ENCODE measurements at places on chromosomes 4 and X.

- no peak overlapping the region for H3K4me3 ChIP-seq
- peaks cover 16% of the 10 kb centered on the region for H3K4me1 ChIP-seq
- no peak for DNase-seq
- H3K36me3 ChIP-seq, result no peaks in the 10 kb centered on the region
- H3K27ac ChIP-seq, result no peak overlapping the region
Observed at GRCh38 chrX:113392355-113392754, 551.7 kb upstream of the AMOT start.

- no peak overlapping the region for H3K4me3 ChIP-seq
- no peak for DNase-seq
- H3K27me3 ChIP-seq, result peaks cover 45% of the 10 kb centered on the region
Observed at GRCh38 chr4:77268108-77268507, 111.1 kb downstream of the CCNG2 start.

- H3K4me1 ChIP-seq, result peaks cover 9% of the 10 kb centered on the region
- H3K27me3 ChIP-seq, result peaks cover 2% of the 10 kb centered on the region
- DNase-seq, result no peak
Observed at GRCh38 chr4:184940500-184940899, 77.8 kb upstream of the HELT start.

DNA sequence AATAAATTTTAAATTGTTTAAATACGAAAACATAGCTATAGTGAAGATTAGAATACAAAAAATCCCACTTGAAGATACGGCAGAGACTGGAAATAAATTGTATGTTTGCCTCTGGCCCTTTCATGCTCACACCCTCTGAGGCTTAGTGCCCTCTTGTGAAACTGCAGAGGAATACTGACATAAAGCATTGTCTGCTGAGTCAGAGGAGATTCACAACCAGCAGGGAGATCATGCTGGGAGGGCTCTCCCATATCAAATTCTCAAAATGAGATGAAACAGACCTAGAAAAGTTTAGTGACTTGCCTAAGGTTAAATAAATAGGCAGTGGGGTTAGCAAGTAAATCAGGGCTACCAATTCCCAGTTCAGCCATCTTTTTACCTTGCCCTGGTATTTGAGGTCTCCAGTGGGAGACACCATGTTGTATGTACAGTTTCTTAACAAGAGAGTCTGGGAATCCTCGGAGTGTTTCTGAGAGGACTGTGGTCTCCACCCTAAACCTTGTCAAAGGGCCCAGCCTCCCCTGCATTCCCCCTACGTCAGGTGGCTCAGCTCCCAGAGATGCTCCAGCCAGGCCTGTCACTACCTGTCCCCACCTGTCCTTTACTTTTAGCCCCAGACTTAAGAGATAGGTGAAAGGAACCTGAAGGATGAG, 581.4 kb upstream of the DIPK2B start:
- H3K4me3 ChIP-seq, result no peak overlapping the region
- DNase-seq, result no peak
- H3K36me3 ChIP-seq, result peaks cover 1% of the 10 kb centered on the region
- no peaks in the 10 kb centered on the region for H3K27me3 ChIP-seq
- peak overlapping the region; percentile 29 for H3K27ac ChIP-seq
- peaks cover 19% of the 10 kb centered on the region for H3K4me1 ChIP-seq

DNA sequence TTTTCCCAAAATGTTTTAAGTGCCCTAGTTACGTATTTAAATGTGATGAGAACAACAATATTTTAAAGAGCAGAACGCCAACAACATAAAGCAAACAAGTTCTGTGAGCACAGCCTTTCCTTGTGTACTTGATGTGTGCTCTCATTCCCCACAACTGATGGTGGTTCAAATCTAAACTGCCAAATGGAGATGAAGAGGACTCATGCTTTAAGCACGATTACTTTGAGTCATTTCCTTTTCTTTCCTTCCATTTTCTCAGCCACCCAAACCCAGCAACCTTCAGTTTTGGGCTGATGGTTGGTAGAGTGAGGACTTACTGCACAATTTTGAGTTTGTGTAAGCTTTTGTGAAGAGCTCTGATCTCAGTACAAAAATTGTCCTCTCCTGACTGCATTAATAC, 1.7 kb downstream of the NSD2 start:
- peaks cover 28% of the 10 kb centered on the region for H3K4me1 ChIP-seq
- peak overlapping the region; percentile 74 for H3K4me3 ChIP-seq
- no peak for DNase-seq
- H3K27me3 ChIP-seq, result no peaks in the 10 kb centered on the region
- peak overlapping the region; percentile 94 for H3K27ac ChIP-seq

DNA sequence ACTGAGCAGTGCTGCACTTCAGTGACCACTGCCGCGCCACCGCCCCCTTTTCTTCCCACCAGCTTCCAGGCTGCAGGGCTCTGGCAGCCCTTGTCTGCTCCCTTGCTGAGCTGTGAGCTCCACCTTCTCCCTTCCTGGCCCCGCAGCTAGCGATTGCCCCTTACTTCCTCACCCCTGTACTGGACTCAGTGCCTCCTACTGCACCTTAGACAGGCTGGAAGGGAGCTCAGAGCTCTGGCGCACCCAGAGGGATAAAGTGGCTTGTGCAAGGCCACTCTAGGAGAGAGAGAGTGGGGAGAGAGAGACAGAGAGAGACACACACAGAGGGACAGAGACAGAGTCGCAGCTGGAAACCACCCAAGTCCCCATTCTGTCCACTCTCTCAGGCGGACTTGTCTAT, 6.0 kb downstream of the RASL11B start:
- H3K27me3 ChIP-seq, result no peaks in the 10 kb centered on the region
- no peak for DNase-seq
- no peak overlapping the region for H3K4me3 ChIP-seq
- H3K4me1 ChIP-seq, result peaks cover 60% of the 10 kb centered on the region
- peaks cover 18% of the 10 kb centered on the region for H3K36me3 ChIP-seq

- no peak for DNase-seq
- peaks cover 3% of the 10 kb centered on the region for H3K4me1 ChIP-seq
- no peaks in the 10 kb centered on the region for H3K27me3 ChIP-seq
- no peak overlapping the region for H3K27ac ChIP-seq
Observed at GRCh38 chrX:19152762-19153161, 30.5 kb upstream of the ADGRG2 start.

Measured in chondrocyte (in vitro differentiated cells).